CD4-positive, alpha-beta T cell treated with Interleukin-4 for 4 hours (primary cell): ENCODE measurements at places on chromosomes 4 and X.

DNA sequence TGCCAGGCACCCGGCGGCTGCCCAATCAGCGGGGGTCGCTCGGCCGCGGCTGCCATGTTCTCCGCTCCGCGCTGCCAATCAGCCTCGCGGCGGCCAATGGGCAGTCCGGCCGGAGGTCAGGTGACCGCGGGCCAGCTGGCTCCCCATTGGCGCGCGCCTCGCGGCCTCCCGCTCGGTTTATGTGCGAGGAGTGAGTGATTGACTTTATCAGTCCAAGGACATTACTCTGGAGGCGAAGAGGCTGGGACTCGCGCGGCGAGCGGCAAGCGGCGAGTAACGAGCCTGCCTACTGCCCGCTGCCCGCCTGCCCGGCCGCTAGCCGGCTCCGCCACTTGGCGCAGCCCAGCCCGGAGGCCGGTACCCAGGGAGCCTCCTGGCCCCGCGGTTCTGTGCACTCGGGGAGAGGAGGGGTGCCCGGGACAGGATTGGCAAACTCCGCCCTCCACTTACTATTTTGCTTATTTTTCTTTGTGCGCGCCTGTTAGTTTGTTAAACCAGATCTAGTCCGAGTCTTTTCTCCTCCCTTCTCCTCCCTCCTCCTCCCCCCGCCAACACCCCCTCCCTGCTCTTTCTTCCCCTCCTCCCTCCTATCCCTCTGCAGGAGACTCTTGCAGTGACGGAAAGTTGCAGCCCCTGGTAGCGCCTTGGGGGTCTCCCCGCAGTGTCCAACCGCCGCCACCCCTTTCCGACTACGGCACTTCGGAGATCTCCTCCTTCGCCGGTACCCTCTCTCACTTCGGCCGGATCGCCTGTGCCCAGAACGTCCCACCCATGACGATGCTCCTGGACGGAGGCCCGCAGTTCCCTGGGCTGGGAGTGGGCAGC is at the start of gene ZIC3:
TSS of gene ZIC3 (plus strand) at position 207 of the 825 bp plus-strand sequence. CDS start at position 772, 565 bp downstream.
- DNase-seq = no peak

GRCh38 chrX:32195611-32196010 is 1015.7 kb downstream of the DMD start:
- no peak for DNase-seq

DNA sequence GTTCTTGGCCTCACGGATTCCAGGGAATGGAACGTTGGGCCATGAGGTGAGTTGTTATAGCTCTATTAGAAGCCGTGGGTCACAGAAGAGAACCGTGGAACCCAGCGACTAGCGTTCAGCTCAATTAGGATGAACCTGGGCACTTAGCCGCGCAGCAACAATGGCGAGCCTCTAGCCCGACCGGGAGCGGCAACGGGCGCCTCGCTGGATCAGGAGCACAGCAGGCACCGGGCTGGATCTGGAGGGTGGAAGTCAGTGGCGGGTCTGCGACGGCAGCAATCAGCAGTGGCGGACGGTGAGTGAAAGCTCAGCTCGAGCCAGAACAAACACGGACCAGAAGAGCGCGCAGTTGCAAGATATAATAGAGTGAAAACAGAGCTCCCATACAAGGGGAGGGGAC is 34.2 kb downstream of the AGA start:
- DNase-seq = no peak

GRCh38 chrX:39773150-39773549 is 324.6 kb downstream of the BCOR start:
- DNase-seq = no peak

DNA sequence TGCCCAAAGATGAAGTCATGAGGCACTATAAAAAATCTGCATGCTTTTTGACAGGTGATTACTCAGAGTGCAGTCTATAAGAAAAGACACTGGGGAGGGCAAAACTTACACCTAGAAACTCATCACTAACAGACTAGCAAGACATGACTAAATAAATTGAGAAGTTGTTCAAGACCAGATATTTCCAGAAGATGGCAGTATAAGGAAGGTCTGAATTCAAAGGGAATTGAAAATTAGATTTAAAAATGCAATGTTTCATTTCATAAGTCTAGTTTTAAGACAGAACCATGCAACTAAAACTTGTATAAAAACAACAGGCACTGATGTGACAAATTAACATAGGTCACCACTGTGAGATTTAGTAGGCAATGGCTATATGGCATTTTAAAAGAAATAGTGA is 232.5 kb upstream of the POF1B start:
- DNase-seq = no peak

GRCh38 chrX:54043541-54044125 is 640 bp downstream of the PHF8 start:
- peak; percentile 14 for DNase-seq
